Gastrocnemius medialis (tissue), 4 donors: ENCODE measurements at places on chromosomes 11 and 22.

DNA sequence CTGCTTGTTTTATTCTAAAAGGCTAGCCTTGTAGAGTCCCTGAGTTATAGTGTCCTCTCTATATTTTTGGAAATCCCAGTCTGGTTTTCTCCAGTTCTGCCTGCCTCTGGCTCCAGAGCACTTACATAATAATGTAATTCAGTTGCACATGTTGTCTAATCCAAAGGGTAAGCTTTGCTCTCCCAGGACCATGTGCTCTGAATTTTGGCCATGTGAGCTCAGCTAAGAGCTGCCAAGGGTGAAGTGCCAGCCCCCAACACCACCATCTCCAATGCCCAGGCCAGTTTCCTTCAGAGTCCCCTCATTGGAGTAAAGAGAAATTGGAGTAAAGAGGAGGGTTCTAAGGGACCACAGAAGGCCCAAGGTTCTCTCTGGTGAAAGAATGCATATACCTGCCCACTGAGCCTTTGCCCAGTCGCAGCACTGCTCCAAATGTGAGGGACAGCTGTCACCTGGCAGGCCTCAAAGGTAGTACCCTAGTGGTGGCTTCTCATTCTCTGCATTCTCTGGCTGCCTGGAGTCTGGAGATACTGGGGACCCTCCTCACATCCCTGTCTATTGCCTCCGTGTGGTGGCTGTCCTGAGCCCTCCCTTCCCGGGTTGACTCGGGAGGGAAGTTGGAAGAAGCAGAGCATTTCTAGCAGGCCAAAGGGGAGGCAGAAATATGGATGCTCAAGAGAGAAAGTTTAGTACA, 4.9 kb downstream of the CRY2 start:
- DNase-seq: no peak

DNA sequence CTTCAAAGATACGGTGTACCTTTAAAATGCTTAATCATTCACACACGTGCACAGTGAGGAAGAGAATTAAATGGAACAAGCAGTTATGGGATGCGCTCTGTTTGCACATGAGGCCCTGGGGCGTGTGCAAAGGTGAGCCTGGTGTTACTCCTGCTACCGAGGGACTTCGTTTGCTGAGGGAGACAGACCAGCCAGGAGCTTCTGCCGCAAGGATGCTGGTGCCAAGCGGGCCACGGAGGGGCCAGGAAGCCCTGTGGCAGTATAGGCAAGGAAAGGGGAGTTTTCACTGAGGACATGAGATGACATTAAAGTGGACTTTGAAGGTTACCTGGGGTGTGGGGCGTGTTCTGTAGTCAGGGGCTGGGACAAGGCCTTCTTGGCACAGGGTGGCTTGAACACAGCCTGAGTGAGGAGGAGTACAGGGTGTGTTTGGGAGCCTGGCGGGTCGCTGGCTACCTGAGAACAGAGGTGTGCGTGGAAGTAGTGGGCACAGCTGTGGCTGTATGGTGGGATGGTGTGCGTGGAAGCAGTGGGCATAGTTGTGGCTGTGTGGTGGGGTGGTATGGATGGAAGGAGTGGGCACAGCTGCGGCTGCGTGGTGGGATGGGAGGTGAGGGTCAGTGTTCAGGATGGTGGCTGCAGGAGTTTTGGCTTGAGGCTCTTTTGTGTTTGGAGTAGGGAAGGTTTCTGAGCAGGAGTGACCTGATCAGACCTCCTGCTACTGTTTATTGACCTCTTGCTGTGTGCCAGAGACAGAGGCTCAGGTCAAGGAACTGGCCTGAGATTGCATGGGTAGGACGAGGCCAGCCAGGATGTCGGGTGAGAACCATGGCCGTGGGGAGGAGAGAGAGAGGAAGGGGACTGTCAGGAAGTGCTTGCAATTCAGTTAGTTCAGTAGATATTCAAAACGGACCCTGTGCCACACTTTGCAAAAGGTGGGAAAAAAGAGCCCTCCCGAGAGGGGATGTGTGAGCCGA, 13.7 kb downstream of the TBC1D22A start:
- DNase-seq: no peak

GRCh38 chr11:2445746-2446551, 1.1 kb downstream of the KCNQ1 start:
- DNase-seq: no peak

DNA sequence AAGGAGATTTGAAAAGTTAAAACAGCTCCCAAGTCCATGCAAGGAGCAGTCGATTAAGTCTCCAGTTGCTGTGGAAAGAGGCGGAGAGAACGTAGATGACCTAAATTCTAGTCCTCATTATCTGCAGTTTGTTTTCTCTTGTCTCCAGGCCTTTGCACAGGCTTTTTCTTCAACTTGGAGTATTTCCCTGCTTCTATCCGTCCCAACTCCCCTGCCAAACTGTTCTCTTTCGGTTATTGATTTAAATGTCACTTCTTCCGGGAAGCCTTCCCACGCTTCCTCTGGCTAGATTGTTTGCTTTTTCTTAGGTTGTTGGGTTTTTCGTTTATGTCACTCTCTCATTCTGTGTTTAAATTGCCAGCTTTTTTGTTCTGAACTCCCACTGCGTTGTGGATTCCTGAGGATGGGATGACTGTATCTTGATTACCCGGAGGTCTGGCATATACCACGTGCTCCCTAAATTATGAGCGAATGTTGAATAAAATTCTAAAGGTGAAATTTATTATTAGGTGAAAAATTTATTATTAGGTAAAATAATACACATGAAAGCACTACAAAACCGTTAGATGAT, 463 bp downstream of the TMEM126B start:
- no peak for DNase-seq

GRCh38 chr22:32603651-32604540, 129.3 kb downstream of the FBXO7 start:
- DNase-seq: no peak

GRCh38 chr11:117171404-117172061, 7.0 kb upstream of the SIDT2 start:
- DNase-seq: no peak

DNA sequence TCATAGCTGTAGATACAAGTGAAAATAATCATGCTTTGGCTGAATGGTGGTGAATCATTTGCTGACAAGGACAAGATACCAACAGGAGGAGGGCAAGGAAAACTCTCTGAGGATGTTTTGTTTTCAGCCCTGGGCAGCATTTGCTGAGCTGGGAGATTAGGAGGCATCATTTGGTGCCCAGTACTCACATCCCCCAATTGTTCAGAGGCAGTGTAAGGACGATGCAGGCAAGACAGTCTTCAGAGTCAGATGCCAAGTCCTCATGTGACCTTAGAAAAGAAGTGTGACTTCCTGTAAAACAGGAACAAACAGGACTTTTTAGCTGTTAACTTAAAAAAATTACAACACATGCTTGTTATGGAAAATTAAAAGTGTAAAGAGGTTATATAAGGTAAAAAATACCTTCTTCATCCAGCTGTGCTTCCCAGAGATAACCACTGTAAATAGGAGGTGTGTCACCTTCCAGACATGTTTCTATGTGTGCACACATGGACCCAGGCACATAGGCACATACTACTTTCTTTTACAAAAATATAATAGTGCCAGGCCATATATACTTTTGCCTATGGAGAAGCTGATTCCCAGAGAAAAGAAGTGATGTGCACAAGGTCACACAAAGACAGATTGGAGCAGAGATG, 18.0 kb downstream of the CNTF start:
- DNase-seq: no peak

DNA sequence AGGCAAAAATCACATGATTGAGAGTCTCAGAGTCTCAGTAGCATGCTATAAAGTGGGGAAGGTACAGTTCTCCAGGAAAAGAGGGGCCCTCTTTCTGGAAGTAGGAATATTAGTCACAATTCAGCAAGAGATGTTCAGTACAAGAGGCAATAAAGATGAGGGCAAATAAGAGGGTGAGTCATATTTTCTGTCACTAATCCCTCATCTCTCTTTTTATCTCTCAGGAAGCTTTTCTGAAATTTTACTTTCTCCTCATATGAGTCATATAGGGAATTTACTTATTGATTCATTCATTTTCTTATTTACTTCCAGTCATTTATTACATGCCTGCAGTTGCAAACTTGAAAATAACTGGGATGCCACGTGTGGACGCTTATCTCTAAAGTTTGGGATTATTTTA, 3.4 kb upstream of the NXPE1 start:
- DNase-seq: no peak

DNA sequence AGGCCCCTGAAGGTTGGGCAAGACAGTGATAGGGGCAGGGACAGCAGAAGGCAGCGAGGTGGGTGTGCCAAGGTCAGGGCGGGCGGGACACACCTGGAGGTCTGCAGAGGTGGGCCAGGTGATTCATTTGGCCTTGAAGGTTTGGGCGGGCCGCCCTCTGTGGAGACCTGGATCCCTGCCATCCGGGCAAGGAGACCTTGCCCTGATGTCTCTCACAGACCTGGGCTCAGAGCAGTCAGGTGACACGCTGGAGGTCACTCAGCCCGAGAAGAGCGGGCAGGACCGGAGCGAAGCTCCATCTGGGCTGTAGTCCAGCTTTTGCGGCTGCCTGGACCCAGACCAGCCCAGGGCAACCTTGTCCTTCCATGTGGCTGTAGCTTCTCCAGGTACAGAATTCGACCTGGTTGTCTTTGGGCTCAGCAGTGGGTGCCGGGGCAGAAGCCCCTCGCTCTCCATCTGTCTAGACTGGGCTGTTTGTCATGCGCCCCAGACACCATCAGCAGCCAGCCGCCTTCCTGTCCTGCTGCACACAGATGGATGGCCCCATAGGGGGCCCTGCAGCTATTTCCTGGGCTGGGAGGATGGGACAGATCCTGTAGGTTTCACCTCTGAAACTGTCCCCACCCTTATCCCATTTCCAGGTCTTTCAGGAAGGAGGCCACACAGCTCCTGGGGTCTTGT, 3.1 kb downstream of the MRGPRG start:
- no peak for DNase-seq

- DNase-seq: peak; percentile 23
These were observed 804 bp downstream of the APIP start for GRCh38 chr11:34915136-34916014.

DNA sequence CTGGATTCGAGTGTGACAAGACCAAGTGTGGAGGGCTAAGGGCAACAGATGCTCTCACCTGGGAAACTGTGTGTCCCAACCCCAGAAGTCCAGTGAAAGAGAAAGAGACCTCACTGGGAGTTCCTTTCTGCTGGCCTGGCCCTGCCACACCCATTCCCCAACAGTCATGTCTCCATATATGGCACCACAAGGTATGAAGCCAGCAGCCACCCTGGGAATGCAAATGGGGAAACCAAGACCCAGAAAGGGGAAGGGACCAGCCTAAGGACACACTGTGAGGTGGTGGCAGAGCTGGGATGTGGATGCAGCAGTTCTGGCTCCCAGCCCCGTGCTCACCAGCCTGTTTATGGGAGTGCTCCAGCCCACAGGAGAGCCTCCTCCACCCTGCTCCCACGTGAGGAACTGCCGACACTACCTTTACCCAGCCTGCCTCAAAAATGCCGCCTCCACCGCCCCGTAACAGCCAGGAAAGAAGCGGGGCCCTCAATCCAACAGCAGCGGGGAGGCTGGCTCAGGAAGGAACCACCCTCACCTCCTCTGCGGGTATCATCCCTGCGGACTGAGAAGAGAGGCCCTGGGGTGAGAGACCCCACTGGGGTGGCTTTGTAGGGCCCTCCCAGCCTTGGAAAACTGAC, 12.6 kb downstream of the LMO1 start:
- no peak for DNase-seq

GRCh38 chr11:124657904-124658303, 15.6 kb downstream of the SIAE start:
- DNase-seq: no peak

DNA sequence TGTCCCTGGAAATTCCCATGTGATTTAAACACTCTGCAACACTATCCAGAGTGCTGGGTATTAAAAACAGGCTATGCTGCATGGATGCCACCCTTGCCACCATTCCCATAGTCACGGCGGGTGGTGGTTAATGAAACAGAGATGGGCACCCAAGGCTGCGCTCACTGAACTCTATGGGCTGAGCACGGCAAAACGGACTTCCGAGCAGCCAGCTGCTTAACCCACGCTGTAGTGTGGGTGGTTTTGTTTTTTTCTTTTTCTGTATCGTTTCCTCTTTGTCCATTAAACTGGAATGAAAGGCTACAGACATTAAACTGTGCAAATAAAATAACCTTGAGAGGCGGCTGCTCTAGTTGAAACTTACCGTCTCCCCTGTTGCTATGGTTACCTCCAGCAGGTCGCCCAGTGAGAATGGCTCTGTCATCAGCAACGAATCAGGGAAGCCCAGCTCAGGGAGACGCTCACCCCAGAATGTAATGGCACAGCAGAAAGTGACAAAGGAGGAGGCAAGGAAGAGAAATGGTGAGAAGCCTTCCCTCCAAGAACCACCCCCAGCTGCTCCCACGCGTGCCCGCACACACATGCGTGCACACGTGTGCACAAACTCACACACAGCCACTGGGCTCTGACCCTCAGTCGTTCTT, 102.1 kb downstream of the C11orf91 start:
- DNase-seq: no peak

GRCh38 chr22:49297286-49297870, 530.3 kb downstream of the BRD1 start:
- DNase-seq: no peak

- no peak for DNase-seq
These were observed 232.3 kb downstream of the JRKL start for GRCh38 chr11:96622026-96622634.

DNA sequence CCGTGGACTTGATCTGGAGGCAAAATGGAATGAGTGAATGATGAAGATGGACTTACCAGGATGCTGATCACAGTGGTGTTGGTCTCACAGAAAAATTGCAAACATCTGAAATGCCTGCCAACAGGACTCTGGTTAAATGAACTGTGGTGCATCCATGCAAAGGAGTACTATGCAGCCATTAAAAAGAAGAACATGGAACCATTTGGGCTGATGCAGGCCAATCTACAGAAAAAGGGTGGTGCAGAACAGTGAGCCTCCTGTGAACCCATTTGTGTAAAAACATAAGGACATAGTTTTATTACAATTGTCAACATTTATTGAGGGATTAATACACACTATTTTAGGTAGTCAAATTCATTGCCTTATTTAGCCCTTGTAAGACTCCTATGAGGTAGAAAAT, 111.9 kb downstream of the MN1 start:
- DNase-seq: no peak

- DNase-seq: peak; percentile 44
These were observed at the start of gene CD151 for GRCh38 chr11:832529-833113. Gene CD151, plus strand, starts transcription at chr11:832952. Its CDS starts 3,118 bp downstream, at chr11:836070.

DNA sequence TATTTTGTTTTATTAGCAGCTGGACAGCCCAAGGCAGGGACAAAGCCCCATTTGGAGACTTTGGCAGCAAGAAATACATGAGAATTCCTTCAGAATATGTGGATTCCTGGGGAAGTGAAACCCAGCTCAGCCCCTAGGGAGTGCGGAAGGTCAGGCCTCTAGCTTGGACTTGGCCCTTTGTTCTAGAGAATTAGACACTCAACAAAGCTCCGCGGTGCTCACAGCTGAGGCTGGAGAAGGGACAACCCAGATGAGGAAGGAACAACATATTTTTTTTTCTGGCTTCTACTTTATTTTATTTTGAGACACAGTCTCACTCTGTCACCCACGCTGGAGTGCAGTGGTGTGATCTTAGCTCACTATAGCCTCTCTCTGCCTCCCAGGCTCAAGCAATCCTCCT, 44.7 kb upstream of the SEPTIN5 start:
- no peak for DNase-seq
